ENCODE measurements at places on chromosomes 5 and 9. TPM values are rescaled to one million over a fixed set of nuclear protein-coding genes. Genes with fewer than 3 reads are reported as not detected.

C9orf153 gene
- total RNA-seq: 0.22 TPM

THBS4 gene
- total RNA-seq: 24.6 TPM

ARHGEF28 gene
- 1.6 TPM for total RNA-seq

GRCh38 chr9:79976257-79977073, 404.7 kb downstream of the TLE4 start:
- no peak for DNase-seq
